Caki2 (cell line): ENCODE measurements at places on chromosomes 2 and 18.
A peak's percentile ranks its signal among the peaks of the same experiment; 100 is the strongest.

- DNase-seq: no peak
Observed at GRCh38 chr2:63545023-63545422, 43.3 kb downstream of the WDPCP start.

GRCh38 chr2:225274751-225275150 lies 124.8 kb upstream of the NYAP2 start:
- no peak for DNase-seq

DNA sequence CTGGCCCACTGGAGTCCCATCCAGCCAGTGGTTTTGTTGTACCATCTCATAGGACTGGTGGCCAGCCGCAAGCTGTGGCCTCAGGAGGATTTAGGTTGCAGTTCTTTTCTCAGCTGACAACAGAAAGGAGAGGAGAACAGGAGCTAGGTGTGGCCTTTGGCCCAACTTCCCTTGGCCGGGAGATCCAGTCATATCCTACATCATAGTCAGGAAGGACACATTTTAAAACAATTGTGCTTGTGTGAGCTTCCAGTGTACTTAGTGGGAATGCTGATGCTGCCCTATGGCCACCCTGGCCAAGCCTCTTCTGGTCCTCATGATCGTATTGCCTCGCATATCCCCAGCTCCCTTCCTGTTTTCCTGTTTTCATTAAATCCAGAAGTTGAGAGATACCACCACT lies 98.1 kb downstream of the WDSUB1 start:
- DNase-seq: no peak

- no peak for DNase-seq
Observed at GRCh38 chr2:156590085-156590739, 154.0 kb downstream of the GPD2 start.

DNA sequence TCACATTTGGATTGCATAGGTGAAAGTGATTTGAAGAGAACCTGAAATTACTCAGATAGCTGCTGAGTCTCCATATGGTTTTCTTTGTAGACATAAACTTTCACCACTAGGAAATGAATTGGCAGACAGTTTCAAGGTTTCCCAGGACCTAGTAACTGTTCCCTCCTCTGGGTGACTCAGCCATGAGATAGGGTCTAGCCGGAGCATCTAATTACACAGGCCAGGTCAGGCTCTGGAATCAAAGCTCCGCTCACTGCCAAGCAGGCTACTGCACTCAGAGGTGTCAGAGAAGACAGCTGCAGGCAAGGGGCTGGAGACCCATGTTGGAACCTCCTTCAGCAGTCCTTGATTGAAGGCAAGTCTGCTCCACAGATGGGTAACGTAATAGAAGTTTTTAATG lies 429.2 kb downstream of the TNS1 start:
- DNase-seq: peak; percentile 7

DNA sequence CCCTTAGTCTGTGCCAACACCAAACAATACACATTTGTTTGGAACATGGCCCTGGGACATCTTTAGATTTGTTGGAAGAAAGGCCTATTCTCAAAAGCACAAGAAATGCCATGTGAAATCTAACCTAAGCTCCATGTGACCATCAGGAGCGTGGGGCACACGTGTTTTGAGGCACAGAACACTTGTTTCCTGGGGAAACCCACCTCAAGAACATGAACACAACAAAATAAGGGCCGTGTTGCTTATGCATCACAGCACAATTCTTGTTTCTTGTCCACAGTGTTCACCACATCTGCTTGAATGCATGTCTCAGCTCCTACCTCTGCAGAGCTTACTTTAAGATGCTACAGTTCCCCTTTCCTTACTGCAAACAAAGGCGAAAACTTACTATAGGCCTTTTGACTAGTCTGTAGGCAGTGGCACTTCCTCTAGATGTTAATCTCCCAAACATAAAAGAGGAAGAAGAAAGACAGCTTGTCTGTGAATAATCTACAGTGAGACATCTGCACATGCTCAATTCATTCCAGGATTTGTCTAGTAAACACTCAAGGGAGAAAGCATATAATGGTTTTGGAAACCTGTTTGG lies 165.0 kb downstream of the ANKRD44 start:
- DNase-seq: no peak

DNA sequence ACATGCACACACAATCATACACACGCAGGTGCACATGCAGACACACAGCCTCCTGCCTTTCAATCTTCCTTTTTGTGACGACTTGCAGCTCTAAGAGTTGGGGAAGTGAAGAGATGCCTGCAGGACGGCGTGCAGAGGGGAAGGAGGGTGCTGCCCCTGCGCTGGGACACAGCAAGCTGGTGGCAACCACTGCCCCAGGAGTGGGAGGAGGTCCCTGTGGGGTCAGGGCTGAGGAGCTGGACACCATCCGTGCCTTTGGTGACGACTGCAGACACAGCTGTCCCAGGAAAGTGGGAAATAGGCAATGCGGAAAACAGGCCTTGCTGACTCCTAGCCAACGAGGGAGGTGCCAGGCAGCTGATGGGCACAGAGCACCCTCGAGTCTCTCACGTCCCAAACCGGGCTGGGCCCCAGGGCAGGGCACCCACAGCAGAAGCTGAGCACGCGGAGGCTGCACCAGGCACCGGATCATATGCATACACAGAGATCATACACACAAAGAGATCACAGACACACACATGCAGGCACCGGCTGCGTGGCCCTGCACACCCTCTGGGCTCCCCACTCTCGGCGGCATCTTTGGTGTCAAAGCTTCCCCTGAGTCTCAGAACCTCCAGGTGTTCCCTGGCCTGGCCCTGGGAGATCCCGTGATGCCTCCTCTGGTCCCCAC lies 146.1 kb downstream of the PXDN start:
- no peak for DNase-seq

DNA sequence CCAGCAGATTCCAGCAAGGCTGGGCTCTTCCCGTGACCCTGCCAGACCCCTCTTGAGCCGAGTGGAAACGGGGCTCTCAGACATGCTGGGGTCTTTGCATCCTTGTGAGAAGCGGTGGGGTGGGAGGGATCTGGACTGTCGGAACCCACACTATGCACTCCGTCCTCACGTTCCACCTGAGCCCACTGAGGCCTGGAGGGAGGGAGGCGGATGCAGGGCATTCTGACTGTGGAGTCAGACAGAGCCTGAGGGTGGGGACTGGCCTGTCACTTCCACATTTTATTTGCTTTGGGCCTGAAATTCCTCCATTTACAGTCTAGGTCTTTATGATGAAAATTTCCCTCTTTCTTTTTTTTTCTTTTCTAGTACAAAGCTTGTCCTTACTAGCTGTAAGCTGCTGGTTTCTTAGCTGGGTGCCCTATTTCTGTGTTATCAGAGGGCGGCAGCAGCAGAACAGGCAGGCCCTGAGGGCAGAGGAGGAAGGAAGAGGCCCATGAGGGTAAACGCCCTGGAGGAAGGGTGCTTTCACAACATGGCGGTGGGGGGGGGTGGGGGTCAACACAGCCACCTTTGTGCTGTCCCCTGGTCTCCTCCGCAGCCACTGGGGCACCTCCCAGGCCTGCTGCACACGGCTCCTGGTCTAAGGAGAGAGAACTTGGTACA lies 373.5 kb upstream of the MYT1L start:
- DNase-seq: no peak

DNA sequence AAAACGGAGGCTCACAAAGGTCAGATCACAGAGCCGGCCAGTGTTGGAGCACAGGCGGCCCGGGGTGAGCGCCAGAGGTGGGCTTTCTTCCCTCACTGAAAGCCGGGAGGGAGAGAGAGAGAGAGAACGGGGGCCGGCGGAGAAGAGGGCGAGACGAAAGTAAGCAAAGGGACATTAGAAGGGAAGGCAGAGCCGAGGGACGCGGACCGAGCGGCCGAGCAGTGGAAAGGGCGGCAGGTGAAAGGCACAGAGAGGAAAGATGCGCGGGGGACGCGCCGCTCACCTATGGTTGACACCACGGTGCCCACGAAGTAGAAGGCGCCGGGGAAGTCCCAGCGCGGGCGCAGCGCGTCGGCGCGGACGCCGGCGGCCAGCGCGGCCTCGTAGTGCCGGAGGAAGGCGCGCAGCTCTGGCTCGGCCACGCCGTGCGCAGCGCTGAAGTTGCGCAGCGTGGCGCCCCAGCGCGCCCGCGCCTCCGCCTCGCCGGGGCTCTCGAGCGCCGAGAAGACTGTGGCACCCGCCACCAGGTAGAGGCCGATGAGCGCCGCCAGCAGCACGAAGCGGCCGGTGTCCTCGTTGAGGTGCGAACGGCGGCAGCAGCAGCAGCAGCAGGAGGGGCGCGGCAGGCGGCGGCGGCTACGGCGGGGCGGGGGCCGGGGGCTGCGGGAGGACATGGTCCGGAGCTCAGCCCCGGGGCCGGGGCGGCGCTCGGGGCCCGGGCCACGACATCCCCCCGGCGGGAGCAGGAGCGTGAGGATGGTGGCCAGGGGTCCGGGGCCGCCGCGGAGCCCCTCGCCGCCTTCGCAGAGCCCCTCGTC lies 166.9 kb downstream of the MSH2 start:
- peak; percentile 47 for DNase-seq

DNA sequence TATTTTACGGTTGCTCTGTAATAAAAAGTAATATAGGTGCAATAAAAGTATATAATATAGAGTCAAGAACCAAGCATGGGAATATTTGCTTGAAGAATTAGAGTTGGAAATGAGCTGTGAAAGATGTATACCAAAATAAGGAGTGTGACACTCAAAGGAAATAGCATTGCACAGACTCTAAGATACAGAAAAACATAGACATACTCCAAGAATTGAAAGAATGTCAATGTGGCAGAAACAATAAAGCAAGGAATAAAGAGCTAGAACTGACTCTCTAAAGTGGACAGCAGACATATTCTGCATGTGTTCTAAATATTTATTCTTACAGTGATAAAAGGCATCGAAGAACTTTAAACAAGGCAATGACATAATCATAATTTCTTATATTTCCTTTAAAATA lies 561.1 kb upstream of the SETBP1 start:
- no peak for DNase-seq

GRCh38 chr2:174697255-174697654 lies 67.0 kb downstream of the CHRNA1 start:
- DNase-seq: peak; percentile 44
